Globus pallidus (tissue), 1 donor: ENCODE measurements at places on chromosomes 2 and 18.

GRCh38 chr2:101307503-101307902 lies 998 bp downstream of the RNF149 start:
- DNase-seq, result no peak

GRCh38 chr2:105257981-105258380 lies 16.4 kb downstream of the GPR45 start:
- DNase-seq, result no peak

DNA sequence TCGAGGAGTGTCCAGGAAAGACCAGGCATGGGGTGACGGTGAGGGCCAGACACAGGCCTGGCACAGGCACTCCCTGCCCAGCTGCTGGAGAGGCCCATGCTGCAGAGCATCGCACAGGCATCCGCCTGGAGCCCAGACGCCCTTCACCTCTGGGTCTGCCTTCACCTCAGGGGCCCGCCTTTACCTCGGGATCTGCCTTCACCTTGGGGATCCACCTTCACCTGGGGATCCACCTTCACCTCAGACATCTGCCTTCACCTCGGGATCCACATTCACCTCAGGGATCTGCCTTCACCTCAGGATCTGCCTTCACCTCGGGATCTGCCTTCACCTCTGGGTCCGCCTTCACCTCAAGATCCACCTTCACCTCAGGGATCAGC lies 7.7 kb downstream of the KIF1A start:
- no peak for DNase-seq

- DNase-seq, result no peak
Observed at GRCh38 chr2:51420511-51420910, 388.6 kb upstream of the NRXN1 start.

DNA sequence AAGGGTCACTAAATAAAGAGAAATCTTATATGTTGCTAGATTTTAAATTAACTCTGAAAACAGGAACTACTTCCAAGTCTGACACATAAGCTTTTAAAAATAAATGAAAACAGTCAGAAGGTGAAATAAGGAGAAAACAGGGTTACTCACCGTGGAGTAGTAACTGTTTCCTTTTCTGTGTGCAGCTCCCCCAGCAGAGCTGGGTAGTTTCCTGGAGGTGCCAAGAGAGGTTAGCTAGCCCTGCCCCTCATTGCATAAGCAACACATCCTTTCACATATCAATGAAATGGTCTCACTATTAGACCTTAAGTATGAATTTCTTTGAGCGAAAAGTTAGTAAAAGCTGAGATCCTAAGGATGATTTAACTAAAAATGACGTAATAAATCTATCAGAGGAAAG lies 54.0 kb upstream of the GPR75 start:
- DNase-seq, result no peak

DNA sequence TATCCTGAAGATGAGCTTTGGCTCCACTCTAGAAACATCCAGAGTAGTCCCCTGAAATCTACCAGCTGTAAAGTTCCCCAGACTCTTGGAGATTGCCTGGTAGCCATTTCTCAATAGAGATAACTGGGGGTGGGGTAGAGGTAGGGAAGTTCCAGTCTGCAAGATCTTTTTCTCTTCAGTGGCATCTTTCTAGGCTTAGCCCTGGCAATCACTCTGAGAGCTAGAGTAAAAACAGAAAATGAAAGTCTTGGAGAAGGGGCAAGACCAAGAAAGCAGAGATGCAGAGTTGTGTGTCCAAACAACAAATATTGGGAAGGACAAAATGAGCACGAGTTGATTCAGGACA lies 41.8 kb upstream of the LCLAT1 start:
- DNase-seq, result no peak

DNA sequence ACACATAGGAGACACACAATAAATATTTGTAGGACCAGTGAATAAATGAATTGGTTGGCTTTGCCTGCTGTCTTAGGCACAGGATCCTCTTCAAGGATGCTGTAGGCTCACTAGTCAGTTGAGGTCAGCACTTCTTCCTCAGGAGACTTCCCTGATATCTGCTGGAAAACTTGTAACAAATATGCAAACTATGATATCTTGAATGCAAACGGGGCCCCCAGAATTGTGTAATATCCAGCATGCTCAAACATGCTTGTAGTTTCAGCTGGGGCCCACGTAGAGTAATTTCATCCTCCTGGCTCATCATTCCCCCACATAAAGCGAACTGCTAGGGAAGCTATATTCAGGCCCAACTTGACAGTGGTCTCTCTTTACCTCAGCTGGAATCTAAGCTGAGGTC lies 43.6 kb downstream of the POLE4 start:
- DNase-seq, result no peak

GRCh38 chr2:72972352-72973136 lies 55.2 kb downstream of the EMX1 start:
- no peak for DNase-seq

GRCh38 chr2:237529452-237530402 lies 36.6 kb upstream of the PRLH start:
- peak; percentile 34 for DNase-seq

DNA sequence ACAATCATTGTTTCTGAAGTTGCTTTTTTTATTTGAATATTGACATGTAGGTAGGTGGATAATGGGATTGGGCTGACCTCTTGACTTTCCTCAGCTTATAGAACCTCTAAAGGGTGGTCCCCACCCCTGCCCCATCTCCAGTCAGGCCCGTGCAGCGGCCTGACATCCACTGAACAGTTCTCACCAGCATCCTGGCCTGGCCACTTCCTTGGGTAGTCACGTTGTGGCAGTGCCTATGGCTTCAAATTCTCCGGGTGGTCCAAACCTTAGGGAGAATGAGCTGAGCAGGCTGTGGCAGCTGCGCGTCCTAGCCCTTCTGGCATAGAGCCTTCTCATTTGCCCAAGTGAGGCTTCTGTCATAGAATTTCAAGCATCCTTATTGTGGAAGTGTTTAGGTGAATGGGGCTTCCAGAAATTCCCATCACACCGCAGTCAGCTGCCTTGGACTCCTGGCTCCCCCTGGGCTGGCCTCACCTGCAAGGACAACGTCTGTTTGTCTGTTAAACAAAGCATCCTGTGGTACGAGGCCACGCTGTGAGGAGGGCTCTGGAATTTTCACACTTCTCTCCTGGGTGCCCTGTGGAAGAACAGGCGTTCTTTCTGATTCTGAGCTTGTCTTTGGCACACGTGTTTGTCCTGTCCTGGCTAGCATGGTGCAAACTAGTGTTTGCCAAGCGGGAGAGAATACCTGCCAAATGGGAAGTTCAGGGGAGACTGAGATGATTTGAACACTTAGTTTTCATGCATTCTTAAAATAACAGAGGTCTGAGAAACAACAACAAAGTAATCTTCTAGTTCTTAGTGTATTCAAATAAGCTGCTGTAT lies 31.8 kb upstream of the OTOS start:
- no peak for DNase-seq

DNA sequence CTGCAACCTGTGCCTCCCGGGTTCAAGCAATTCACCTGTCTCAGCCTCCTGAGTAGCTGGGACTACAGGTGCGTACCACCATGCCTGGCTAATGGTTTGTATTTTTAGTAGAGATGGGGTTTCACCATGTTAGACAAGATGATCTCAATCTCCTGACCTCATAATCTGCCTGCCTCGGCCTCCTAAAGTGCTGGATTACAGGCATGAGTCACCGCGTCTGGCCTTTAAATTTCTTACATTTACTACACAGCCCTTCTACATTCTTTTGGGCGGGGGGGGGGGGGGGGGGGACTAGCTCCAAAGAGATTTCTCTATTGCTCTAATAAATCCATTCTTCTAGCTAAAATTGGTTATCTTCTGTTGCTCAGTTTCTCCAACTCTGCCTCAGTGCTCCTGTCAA lies 964.9 kb upstream of the ACVR2A start:
- no peak for DNase-seq

- no peak for DNase-seq
Observed at GRCh38 chr2:155747531-155747930, 585.0 kb downstream of the NR4A2 start.

- DNase-seq, result no peak
Observed at GRCh38 chr18:48179001-48179400, 230.2 kb downstream of the ZBTB7C start.

DNA sequence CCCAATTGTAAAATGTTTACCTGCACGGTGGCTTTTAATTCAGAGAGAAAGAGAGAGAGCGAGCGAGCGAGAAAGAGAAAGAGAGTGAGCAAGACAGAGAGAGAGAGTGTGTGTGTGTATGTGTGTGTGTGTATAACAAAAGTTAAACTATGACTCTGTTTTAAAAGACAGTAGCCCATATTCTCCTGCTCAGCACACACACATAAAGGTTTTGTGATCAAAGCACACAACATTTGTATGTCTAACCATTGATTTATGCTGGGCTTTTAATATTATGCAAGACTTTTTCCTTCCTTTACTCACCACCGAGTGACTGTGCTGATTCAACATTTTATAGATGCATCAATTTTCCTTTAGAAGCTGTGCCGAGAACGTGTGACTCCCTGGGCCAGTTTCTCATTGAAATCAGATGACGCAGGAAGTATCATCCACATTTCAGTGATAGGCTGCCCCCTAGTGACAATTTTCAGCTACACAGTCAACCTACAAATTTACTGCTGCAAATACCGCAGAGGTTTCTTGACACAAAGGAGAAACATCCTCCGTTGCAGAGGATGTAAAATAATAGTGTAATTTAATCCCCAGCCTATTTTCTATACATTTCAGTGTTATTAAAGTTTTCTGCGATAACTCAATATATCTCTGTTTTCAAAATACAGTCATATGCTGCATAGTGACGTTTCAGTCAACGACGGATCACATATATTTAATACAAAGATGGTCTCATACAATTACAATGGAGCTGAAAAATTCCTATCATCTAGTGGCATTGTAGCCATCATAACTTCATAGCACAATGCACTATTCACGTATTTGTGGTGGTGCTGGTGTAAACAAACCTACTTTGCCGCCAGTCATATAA lies 165.9 kb upstream of the TANK start:
- peak; percentile 75 for DNase-seq

DNA sequence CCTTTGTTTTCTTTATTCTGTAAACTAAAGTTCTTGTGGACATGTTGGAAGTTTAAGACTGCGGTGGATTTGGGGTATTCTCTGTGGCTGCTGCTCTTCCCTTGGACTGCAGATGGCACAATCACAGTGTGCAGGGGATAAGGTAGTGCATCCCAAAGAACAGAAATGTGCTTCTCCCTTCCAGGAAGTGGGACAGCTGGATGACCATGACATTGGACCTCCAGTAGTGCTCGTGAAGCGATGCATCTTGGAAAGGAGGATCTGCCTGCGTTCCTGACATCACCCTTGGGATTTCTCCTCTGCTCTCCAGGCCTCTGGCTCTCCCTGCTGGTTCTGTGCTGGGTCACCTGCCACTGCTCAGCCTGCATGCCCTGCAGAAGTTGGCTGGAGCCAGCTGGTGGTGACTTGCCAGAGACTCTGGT lies 109.9 kb downstream of the SLC4A3 start:
- no peak for DNase-seq

GRCh38 chr2:107530046-107530445 lies 296.6 kb upstream of the RGPD4 start:
- no peak for DNase-seq

DNA sequence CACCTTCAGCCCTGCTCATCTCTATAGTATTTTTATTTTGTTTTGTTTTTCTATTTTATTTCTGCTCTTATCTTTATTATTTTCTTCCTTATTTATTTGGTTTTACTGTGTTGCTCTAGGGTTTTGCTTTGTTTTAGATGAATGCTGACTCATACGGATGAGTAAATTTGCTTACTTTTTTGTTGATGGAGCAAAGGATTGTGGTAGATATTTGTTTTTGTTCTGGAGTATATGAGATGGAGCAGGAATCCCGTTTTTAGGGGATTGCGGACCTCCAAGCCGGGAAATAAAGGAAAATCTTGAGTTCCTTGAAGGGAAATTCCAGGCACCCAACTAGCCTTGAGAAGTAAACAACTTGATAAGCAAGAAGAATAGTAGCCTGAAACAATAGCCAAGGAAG lies 15.3 kb upstream of the COLEC12 start:
- DNase-seq, result no peak

DNA sequence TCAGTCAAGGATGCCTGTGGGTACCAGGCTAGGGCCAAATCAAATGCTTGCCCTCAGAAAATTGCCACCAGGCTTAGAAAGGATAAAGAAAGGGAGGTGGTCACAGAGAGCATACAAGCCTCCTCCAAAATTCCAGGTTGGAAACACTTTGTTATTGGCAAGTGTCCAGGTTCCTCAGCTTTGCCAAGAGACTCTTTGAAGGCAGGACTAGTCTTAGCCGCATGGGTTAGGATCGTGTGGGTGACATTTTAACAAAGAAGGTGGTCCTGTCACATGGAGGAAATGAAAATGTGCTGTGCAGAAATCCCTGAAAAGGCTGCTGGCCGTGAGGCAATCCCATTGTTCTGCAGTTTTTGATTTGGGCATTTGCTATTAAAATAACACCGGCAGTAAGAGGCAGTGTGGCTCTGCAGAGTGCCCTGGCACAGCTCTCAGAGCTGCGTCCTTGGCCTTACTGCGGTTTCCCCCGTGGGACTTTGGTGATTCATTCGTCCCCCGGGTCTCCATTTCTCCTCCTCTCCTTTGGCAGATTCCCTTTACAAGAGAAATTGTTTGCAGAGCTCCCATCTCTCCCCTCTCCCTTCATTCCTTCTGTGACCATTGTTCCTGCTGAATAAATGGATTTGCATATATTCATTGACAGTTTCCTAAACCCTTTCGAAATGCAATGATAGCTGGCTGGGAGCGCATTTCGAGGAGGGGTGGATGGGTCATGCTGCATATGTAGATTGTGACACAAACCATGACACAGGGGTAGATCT lies 187.3 kb downstream of the VAPA start:
- peak; percentile 12 for DNase-seq

- no peak for DNase-seq
Observed at GRCh38 chr18:60246606-60247005, 126.0 kb downstream of the MC4R start.

GRCh38 chr2:126898636-126899035 lies at the start of gene TEX51:
TSS of gene TEX51 (plus strand) at chr2:126898890. CDS start at chr2:126898919, 29 bp downstream.
- DNase-seq, result no peak

DNA sequence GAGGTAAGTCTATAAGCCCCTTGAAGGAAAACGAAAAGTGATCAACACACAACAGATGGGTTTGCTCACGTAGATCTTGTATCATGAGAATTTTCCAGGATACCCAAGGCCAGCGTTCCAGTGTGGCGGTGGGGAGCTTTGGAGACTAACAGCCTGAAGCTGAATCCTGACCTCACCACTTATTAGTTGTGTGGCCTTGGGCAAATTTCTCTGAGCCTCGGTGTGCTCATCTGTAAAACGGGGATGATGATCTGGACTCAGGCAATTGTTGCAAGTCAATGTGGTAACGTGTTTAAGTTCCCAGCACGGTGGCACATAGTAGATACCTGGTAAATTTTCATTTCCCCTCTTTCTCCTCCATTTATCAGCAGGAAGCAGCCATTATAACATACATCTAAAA lies 68.3 kb downstream of the VWA3B start:
- no peak for DNase-seq

- DNase-seq, result no peak
Observed at GRCh38 chr2:173446722-173447121, 92.0 kb downstream of the CDCA7 start.

- no peak for DNase-seq
Observed at GRCh38 chr2:189960346-189960745, 102.2 kb downstream of the MSTN start.

DNA sequence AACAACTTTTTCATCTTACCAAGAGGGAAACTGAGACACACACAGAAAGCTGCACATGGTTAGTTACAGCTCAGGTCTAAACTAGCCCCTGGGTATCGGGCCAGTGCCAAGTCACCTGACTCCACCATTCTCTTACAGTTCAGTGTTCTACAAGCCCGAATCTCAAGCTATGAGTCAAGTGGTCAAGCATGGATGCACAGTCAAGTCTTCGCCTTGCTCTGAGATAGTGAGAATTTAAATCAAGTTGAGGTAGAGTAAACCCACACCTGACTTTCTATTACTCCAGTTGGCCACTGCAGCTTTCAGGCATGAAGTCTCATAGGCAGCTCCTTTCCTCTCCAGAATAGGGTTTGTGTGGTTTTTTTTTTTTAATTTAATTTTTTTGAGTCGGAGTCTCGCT lies 34.5 kb upstream of the ARL5A start:
- DNase-seq, result no peak
